ENCODE measurements at places on chromosomes 12 and 14. TPM values are rescaled to one million over a fixed set of nuclear protein-coding genes. Genes with fewer than 3 reads are reported as not detected.

Gene FAIM2
- total RNA-seq: 6.6 TPM

Gene SELPLG
- total RNA-seq: 2.1 TPM

Gene BBOF1
- total RNA-seq: 5.9 TPM

Gene CD27
- 0.29 TPM for total RNA-seq

Gene ERBB3
- total RNA-seq: under 0.01 TPM

Gene ACOT6
- total RNA-seq: not detected

Gene KRT2
- total RNA-seq: not detected

Gene ATP5F1B
- 476 TPM for total RNA-seq

Gene ACVRL1
- 24.1 TPM for total RNA-seq

Gene OVCH1
- not detected for total RNA-seq

Gene POTEG
- total RNA-seq: not detected

Gene FAM90A1
- total RNA-seq: 0.14 TPM
